IMR-90 (cell line): ENCODE measurements at places on chromosomes 7 and 10. TPM values are rescaled to one million over a fixed set of nuclear protein-coding genes. Genes with fewer than 3 reads are reported as not detected.
A peak's percentile ranks its signal among the peaks of the same experiment; 100 is the strongest.

GRCh38 chr7:115494529-115495147, 535.9 kb downstream of the TFEC start:
- no peak for DNase-seq

- peak; percentile 38 for DNase-seq
Observed at GRCh38 chr10:58175990-58176900, 91.4 kb downstream of the IPMK start.

Gene RHOBTB1
- total RNA-seq = 15.2 and 18.9 TPM in 2 replicates

Gene PTPRN2
- under 0.01 TPM in 1 of 2 replicates, not detected in the other for total RNA-seq

- DNase-seq = no peak
Observed at GRCh38 chr10:75502838-75503237, 71.4 kb downstream of the LRMDA start.
